ENCODE measurements at places on chromosomes 1 and 21.
A peak's percentile ranks its signal among the peaks of the same experiment; 100 is the strongest.

- DNase-seq = no peak
Measured at GRCh38 chr1:221794079-221794670, 52.3 kb upstream of the DUSP10 start.

DNA sequence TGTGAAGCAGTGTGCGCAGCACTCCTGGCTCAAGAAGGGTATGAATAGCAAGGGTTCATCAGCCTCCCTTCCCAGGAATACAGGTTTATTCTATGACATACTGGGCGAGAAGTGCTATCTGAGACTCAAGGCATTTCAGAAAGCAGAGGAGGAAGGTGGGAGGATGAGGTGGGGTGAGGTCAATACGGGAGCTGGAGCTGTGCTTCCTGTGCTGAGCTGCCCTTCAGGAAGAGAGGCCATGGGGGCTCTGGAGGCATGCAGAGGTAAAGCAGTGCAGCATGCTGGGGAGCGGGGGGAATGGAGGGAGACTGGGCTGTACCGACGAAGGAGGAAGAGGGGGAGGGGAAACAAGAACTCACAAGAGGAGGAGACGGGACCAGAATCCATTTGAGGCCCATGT lies 717.6 kb downstream of the PTPRU start:
- no peak for DNase-seq

DNA sequence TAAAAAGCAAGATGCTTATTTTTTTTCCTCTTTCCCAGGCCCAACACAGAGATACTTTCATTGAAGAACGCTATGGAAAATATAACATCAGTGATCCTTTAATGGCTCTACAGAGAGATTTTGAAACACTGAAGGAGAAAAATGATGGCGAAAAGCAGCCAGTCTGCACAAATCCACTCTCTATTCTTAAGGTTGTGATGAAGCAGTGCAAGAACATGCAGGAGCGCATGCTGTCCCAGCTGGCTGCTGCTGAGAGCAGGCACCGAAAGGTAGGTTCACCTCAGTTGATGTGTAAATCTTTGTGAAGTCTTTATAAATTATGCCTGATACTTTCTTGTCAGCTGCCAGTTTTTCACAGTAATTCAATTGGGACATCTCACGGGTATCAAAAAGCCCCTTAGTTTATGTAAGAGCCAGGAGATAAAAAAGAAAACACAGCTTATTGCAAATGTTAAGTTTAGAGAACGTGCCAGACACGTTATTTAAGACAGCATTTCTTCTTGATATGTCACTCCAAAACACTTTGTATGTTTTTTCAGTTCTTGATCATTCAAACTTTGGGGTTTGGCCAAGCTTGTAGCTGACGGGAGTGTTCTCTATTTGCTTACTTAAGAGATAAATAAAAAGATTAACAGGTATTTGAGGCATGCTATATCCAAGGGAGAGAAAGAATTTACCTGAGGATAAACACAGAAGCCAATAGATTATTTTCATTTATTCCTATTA lies 53.1 kb downstream of the CTTNBP2NL start:
- DNase-seq = no peak

DNA sequence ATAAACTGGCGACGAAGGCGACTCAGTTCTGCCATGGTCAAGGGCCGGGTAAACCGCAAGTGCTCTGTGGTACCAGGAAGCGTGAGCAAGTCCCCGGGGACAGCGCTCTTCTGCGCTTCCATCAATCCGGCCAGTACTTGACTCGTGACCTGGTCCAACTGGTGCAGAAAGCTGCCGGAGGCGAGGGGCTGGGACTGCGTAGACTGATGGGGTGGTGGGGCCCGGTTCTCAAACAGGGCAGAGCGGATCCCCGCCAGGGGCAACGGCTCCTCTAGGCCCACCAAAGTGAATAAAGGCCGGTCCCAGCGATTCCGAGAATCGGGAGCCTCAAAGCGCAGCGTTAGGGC lies 852 bp downstream of the KTI12 start:
- no peak for DNase-seq

DNA sequence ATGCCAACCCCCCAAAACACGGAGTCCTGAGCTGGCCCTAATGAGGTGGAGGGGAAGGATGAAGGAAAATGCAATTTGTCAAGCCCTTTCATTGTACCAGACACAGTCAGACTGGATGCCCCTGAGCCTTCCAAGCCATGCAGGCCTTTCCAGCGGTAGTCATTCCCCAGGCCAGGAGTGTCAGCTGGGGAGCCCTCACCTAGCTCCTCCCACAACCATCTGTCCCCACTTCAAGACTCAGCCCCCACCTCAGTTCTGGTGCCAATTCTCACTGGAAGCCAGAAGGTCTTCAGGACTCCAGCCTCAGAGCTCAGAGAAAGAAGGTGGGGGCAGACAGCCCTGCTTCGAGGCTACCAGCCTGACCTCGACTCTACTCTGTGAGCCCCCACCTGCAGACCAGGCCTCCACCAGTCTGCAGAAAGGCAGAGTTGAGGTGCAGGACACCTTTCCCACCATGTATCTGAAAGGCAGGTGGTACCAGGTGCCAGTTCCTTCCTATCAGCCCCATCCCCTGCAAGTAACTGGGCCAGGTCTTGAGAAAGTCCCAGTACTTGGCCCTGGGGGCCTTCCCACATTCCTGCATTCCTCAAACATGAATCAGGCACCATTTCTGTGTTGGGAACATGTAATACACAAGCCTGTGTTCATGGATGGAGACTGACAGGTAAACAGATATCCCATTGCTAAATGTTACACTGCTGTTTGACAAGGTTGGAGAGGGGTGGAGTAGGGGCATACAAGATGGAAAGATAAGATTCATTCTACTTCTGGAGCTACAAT lies 180.6 kb upstream of the EDN2 start:
- DNase-seq = no peak

- DNase-seq = peak; percentile 59
Measured at GRCh38 chr1:75785983-75786853, at the start of gene RABGGTB. Gene RABGGTB, plus strand, starts transcription at chr1:75786256. Its CDS starts 16 bp downstream, at chr1:75786272.

GRCh38 chr1:207248544-207249198 lies 72.8 kb upstream of the CD55 start:
- DNase-seq = no peak

DNA sequence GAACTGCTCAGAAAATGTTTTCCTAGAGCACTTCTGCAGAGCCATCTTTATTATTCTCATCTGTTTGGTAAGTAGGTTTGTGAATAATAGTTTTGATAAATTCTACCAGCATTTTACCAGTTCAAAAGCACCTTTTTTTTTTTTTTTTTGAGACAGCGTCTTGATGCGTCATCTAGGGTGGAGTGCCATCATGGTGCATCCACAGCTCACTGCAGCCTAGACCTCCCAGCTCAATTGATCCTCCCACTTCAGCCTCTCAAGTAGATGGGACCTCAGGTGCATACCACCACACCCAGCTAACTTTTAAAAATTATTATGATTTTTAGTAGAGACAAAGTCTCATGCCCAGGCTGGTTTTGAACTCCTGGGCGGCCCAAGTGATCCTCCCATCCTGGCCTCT lies 9.8 kb upstream of the RHBG start:
- DNase-seq = no peak

DNA sequence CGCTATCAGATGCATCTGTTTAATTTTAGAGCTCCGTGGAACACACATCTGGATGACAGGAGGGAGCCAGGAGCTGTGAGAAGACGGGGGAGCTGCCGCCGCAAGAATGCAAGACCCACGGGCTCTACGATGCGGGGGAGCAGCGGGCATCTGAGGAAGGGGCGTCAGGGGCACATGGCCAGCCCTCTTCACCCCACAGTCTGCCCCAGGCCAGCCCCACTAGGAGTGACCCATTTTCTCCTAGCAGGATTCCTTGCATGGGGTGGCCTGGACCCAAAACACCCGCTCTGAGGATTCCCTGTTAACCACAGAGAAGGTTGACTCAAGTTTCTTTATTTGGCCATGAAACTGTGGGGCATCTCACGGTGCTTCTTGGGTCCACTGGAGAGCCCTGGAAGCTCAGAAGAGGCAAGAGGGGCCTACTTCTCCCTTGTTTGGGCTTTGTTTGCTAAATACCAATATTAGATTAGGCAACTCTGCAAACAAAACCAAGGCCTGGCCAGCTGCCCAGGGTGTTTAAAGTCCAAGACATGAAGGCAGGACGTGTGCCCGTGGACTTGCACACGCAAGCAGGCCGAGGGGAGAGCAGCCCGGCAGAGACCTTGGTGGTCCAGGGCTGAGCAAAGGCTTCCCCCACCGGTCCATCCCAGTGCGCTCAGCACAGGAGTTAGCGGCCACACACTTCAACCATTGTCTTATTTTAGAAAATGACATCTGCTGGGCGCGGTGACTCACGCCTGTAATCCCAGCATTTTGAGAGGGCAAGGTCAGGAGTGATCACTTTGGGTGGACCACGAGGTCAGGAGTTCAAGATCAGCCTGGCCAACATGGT lies 89.8 kb downstream of the DHRS3 start:
- DNase-seq = no peak

DNA sequence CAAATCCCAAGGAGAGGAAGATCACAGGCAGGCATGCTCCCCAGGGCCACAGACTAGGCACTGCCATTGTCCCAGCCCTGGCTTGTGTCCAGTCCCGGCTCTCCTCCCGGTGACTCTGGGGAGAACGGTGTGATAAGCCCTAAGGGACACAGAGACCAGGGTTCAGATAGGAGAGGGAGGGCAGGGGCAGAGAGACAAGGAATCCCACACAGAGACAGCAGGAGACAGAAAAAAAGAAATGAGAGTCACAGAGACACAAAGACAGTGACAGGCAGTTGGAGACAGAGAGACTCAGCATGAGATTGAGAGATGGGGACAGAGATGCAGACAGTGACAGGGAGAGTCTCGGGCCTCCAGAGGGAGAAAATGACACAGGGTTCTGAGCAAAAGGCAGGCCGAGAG lies 361 bp downstream of the INSRR start:
- DNase-seq = no peak

GRCh38 chr1:116326486-116326885 lies 46.6 kb upstream of the ATP1A1 start:
- DNase-seq = no peak

DNA sequence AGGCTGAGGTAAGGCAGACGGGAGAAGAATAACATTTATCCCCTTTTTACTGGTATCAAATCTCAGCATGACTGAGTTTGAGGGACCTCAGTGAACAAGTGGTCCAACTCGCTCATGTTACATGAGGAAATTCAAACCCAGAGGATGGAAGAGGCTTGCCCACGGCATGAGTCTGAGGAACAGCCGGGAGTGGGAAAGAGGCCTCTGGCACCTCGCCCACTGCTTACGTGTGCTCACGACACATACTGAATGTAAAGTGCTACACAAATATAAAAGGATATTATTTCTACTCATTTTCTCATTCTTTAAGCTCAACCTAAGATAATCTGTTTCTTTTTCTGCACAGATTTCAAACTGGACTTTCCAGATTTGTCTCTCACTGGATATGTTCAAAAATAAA lies 14.7 kb downstream of the BEND5 start:
- no peak for DNase-seq

GRCh38 chr1:198772626-198773025 lies 133.8 kb downstream of the PTPRC start:
- no peak for DNase-seq

GRCh38 chr1:65939191-65939590 lies 146.5 kb downstream of the PDE4B start:
- no peak for DNase-seq

DNA sequence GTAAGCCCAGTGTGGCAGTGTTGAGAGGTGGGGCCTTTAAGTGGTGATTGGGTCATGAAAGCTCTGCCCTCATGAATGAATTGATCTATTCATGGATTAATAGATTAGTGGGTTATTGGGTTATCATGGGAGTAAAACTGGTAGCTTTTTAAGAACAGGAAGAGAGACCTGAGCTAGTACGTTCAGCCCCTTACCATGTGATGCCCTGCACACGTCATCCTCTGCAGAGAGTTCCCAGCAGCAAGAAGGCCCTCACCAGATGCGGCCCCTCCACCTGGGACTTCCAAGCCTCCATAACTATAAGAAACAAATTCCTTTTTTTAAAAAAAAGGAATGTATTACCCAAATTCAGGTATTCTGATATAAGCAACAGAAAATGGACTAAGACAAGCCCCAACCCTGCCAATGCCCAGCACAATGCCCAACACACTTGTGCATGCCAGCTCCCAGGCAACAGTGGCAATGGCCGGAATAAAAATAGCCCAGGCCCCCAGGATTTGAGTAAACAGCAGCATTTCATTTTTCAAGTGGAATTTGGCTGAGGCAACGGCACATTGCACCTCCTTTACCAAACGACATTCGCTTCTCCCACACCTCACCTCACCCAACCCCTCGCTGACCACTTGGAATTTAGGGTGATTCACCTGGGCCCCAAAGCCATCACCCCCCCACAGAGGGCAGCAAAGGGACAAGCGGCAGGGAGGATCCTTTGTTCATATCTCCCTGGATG lies 215.9 kb downstream of the TOMM20 start:
- no peak for DNase-seq

GRCh38 chr1:230867903-230868735 lies at the start of gene C1orf198:
Gene C1orf198, minus strand, starts transcription at chr1:230868521. Its CDS starts 9 bp downstream, at chr1:230868512.
- no peak for DNase-seq

- DNase-seq = no peak
Measured at GRCh38 chr1:246577082-246577719, 10.9 kb downstream of the CNST start.

- DNase-seq = no peak
Measured at GRCh38 chr1:117544509-117545109, 61.2 kb upstream of the TENT5C start.

- no peak for DNase-seq
Measured at GRCh38 chr1:173447224-173447623, 29.9 kb upstream of the PRDX6 start.

- DNase-seq = no peak
Measured at GRCh38 chr1:36965275-36966159, 68.8 kb downstream of the GRIK3 start.

GRCh38 chr21:46264046-46264689 lies 21.2 kb downstream of the MCM3AP start:
- DNase-seq = no peak

GRCh38 chr21:16194788-16195537 lies 465.2 kb downstream of the USP25 start:
- DNase-seq = no peak

- no peak for DNase-seq
Measured at GRCh38 chr1:27970401-27970800, 10.6 kb downstream of the XKR8 start.

All from NCI-H1417 treated with DMSO at 0.1 percent for 48 hours (cell line).